ENCODE measurements at places on chromosomes 2 and 18.

DNA sequence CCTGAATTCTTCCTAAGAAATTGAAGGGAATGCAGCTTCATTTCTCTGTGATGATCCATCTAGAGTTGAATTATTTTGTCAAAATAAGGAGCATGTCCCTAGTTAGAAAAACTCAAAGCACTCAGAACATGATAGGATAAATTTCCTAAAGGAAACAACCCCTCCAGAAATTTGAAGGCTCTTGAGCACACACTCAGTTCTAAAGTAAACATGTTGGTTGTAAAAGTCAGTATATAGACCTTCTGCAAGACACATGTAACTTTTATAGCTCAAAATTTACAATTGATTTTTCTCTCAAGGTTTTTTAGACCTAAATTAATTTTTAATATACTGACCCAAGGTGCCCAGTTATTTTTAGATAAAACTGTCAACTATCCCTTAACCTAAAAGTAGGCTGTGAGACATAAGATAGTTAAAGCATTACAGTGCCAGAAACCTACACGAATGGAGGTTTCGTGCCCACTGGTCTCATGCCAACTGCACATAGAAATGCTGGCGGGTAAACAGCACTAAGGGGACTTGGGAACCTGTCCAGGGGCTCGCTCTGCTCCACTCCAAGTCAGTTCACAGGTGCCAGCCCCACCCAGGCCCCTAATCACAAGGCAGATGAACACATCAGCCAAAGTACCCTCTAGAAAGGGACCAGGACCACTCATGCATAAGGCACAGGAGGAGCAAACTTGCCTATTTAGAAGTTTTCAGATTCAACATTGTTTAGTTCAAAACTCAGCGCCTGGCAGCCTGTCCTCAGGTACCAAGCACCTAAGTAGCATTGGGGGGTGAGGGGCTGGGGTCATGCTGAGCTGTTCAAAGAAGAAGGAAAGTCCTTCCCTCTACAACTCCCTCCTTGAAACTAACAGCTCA, 106.5 kb downstream of the SMC6 start:
- DNase-seq, result no peak

DNA sequence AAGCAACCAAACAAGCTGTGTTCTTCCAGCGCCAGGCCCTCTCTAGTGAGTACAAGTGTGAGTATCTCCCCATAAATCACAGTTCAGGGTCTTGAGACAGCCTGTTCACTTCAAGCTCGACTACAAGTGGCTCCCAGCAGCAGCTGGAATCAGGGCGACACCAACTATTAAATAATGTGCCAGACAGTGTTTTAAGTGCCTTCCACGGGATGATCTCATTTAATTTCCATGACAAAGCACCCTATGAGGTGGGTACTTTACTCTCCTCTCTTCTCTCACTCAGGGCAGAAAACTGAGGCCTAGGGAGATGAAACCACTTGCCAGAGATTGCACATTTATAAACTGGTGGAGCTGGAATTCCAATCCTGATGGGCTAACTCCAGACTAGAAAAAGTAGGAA, 2.6 kb upstream of the FAM136A start:
- no peak for DNase-seq

DNA sequence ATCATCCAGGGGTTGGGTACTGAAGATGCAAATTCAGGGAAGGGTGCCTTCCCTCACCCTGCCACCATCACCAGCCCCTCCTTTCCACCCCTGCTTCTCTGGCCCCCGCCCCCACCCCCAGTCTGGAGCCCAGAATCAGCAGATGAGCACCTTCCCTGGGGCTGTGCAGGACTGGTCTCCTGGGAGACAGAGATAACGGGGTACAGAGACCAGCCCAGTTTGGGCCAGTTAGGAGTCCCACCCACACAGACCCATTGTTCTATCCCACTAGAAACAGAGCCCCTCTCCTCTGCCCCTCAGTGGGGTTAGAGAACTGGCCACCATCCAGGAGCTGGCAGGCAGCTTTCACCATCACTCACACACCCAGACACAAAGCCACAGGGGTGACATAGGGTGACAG, 4.5 kb upstream of the CRYBA2 start:
- DNase-seq, result no peak

DNA sequence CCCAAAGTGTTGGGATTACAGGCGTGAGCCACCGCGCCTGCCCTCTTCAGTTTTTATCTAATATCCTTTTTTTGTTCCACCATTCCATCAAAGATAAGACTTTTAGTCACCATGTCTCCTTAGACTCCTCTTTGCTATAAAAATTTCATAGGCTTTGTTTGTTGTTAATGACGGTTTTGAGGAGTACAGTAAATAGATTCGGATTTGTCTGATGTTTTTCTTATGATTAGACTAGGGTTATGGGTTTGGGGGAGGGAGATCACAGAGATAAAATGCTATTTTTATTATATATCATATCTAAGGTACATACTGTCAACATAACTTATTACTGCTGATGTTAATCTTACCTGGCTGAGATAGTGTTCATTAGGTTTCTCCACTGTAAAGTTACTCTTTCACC, 6.2 kb downstream of the IL36B start:
- no peak for DNase-seq

GRCh38 chr2:110732422-110733413, at the start of gene ACOXL:
Gene ACOXL (plus strand): TSS chr2:110732573. CDS start chr2:110768390, 35,817 bp downstream.
- no peak for DNase-seq

DNA sequence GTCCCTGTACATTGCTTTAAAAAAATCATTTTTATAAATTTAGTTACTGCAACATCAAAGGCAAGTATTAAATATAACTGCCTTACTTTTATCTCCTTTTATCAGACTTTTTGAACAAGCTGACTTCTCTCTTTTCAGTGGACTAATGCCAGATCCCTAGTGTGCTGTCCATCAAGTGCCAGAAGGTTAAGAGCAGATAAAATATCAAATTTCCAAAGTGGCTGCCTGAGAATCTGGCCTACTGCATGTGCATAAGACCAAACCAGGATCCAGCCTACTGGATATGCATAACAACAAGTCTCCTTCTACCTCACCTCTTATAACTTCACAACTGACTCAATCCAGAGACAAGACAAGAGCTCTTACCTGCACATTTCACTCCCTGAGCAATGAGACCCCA, 59.8 kb upstream of the CHRNA1 start:
- DNase-seq, result no peak

DNA sequence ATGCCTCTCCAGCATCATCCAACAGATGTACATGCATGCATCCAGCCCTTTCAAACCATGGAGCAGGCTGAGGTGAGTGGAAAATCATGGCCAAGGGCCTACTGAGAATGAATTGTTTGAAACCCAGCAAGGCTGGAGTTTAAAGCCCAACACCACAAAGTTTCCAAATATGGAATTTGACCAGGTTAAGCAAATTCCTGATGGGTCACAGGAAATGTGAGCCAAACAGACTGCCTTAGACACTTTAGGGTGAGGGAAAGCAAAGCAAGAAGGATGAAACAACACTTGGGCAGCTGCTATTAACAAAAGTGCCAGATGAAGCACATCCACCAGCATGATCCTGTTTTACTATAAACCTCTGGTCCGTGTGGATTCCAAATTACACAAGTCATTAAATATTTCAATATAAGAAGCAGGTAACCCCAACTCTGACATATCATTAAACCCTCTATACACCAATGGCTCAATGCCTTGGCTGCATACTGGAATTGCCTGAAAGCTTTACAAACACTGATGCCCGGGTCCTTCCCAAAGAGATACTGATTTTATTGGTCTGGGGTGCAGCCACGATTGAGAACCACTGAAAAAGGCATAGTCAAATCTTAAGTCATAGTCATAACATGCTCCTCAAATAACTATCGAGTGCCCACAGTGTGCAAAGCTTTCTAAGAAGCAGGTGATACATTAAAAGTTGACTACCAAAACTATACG, 9.1 kb downstream of the KLF7 start:
- no peak for DNase-seq

DNA sequence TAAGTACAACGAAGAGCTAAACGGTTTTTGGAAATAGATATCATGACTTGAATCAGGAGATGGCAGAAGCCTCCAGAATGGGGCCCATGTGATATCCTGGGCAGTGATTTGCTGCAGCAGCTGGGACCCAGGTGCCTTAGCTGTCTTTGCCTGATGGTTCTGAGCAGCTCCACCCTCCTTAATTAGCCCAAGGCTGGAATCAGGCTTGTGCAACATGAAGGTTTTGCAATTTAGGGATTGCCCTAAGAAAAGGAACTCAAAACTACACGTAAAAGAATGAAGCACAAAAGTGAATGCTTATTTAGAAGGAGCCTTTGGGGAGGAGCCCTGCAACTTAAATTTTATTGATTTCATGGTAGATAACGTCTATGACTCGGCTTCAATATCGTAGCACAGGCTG, 17.3 kb upstream of the CNDP2 start:
- DNase-seq, result no peak

- DNase-seq, result no peak
Measured at GRCh38 chr2:52659546-52659945, 1108.1 kb upstream of the CHAC2 start.

DNA sequence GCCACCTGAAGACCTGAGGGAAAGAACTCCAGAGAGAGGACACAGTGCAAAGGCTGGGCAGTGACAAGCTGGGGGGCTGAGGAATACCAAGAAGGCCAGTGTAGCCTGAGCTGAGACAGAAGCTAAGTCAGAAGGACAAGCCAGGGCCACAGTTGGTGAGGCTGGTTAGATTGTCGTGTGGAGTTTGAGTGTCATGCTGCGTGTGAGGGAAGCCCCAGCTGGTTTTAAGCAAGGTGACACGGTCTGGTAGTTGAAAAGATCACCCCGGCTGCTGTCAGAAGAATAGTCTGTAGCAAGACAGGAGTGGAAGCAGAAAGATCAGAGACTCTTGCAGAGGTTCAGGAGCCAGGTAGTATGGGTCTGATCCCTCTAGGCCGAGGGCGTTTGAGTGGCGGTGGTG, 50.6 kb upstream of the RMDN2 start:
- no peak for DNase-seq

DNA sequence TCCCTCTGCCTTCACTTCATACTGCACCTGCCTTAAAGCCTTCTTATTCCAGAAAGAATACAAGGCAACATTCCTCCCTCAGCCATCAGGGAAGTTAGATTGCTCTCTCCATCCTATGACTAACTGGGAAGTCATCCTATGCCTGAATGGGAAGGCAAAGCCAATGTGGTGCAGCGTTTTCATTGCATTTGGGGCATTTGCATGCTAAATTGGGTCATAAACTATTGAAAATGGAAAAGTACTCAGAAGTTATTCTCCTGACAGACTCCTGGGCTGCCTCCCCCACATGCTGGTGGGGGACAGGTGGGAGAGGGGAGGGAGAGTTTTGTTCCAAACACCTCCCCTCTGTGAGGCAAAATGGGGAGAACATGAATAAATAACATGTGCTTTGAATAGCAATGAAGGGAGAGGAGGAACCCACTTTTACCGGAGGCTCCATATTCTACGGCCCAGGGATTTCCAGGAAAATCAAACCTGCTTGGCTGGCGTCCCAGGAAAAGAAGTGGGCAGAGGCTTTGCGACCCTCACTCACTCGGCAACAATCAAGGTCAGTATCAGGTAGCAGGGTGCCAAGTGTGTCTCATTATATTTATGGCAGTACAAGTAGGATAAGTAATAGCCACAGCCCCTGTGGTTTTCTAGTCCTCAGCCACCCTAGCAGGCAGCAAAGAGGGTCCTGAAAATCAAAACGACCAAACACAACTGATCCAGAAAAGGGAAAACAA, 84.1 kb downstream of the BOD1L2 start:
- no peak for DNase-seq

- no peak for DNase-seq
Measured at GRCh38 chr2:157933160-157933920, 57.2 kb upstream of the ACVR1 start.

All from activated naive CD4-positive, alpha-beta T cell (primary cell).